ENCODE measurements at places on chromosomes 3 and 15.

GRCh38 chr3:32340039-32340438, 51.6 kb upstream of the CMTM7 start:
- DNase-seq: no peak

- no peak for DNase-seq
Observed at GRCh38 chr3:193416629-193417028, 38.1 kb upstream of the ATP13A5 start.

- DNase-seq: no peak
Observed at GRCh38 chr15:43278869-43279268, 12.1 kb upstream of the TGM5 start.

DNA sequence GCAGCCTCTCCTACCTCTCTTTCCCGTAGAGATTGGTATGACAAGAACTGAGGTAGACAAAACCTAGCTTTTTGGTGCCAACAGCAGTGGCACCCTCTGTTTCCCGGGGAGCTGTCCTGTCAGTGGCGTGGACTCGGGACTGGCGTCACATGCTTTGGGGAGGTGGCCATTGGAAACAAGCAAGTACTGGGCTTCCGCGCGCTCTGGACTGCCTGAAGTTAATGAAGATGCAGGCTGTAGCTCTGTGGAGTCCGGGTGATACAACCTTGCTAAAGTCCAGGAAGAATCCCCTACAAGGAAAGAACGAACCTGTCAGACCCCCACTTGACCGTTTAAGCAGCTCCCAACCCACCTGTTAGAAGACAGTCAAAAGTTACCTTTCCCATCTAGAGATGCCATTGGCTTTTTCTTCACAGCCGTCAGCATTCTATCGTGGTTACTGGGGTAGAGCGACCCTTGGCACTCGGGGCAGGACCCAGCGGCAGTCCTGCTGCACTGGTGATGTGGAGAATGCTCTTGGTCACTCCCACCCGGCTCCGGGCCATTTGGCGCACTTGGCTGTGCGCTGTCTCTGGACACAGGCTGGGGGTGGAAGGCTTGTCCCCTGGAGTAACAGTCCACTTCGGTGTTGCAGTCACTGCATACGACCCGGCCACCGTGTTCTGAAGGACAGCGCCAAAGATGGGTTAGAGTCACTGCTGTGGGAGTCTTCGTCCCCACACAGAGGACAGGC, 120.5 kb downstream of the LRIG1 start:
- DNase-seq: no peak

- DNase-seq: no peak
Observed at GRCh38 chr3:182400838-182401237, 392.5 kb upstream of the ATP11B start.

DNA sequence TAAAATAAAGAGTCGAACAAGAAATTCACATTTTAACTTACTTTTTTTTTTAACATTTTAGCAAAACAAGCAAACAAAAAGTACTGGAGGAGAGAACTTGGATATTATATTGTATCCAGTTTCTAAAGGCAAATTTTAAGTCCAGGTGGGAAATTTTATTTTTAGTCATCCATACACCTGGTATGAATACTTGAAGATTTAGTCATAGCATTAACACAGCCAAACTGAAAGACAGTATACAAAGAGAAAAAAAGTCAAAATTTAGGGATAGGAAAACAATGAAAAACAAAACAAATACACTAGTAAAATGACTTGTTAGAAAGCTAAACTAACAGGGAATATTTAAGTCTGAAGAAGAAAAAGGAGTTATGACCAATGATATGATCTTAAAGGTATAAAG, 69.1 kb downstream of the PROS1 start:
- DNase-seq: no peak

DNA sequence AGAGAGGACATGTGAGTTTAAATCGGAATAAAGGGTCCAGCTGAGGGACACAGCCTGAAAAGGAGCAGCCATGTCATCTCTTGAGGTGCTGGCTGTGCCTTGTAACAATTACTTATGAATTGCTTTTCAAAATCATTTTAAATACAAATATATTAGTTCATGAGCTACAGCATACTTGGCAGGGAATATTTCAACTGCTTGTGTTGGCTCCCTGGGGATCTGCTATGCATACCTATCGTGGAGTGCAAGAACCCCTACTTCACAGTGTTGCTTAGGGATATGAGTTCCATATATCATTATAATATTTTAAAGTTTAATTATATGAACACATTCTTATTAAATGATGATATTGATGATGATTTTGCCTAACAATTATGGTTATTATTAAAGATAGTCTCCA, 19.1 kb upstream of the P2RY14 start:
- DNase-seq: no peak

GRCh38 chr15:31147456-31147855, 45.9 kb upstream of the TRPM1 start:
- no peak for DNase-seq

- DNase-seq: no peak
Observed at GRCh38 chr15:80441041-80441440, 36.9 kb downstream of the ARNT2 start.

GRCh38 chr3:111476701-111477100, 65.3 kb upstream of the CD96 start:
- no peak for DNase-seq

GRCh38 chr3:9615003-9615628, 34.2 kb upstream of the MTMR14 start:
- DNase-seq: no peak

All from suppressor macrophage (primary cell).